ENCODE measurements at places on chromosomes 16 and 17.

- H3K4me3 ChIP-seq: no peak overlapping the region
- no peak for DNase-seq
- H3K27me3 ChIP-seq: peaks cover 3% of the 10 kb centered on the region
- no peaks in the 10 kb centered on the region for H3K4me1 ChIP-seq
- peaks cover 6% of the 10 kb centered on the region for H3K36me3 ChIP-seq
- H3K27ac ChIP-seq: no peak overlapping the region
These were observed 223.1 kb downstream of the ZNF423 start for GRCh38 chr16:49632795-49633184.

DNA sequence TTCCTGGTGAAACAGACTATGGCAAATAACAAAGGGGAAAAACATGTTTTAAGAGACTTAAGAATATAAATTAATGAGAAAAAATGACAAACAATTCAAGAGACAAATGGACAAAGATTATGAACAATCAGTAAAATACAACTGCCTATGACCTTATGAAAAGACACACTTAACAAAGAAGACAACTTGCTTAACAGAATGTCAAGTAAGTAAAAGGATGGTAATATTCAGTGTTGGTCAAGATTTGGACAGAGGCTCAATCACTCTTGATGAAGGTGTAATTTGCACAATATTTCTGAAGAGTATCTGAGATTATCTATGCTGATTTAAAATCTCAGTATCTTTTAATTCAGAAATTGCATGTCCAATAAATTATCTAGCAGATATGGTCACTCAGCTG is 34.4 kb downstream of the CREBBP start:
- H3K36me3 ChIP-seq: peaks cover 13% of the 10 kb centered on the region
- H3K4me1 ChIP-seq: peaks cover 58% of the 10 kb centered on the region
- H3K27ac ChIP-seq: no peak overlapping the region
- no peak for DNase-seq

DNA sequence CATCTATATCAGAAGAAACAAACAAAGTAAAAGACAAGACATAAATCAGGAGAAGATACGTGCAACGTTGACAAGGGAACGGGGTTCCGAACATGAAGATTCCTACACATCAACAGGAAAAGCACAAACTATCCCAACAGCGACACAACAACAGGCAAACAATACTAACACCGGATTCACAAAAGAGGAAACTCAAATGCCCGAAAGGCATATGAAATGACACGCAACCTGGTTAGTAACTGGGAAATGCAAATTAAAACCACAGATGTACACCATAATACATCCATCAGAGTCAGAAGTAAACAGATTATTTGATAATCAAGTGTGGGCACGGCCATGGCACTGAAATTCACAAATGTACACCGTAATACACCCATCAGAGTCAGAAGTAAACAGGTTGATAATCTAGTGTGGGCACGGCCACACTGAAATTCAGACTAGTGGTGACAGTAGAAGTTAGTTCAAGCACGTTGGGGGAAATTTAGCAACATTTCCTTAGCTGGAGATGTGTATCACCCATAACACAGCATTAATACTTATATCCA is 171.9 kb upstream of the RPH3AL start:
- DNase-seq: no peak
- H3K27me3 ChIP-seq: no peaks in the 10 kb centered on the region
- peaks cover 29% of the 10 kb centered on the region for H3K36me3 ChIP-seq
- peaks cover 4% of the 10 kb centered on the region for H3K4me1 ChIP-seq

- no peak overlapping the region for H3K27ac ChIP-seq
- peaks cover 42% of the 10 kb centered on the region for H3K27me3 ChIP-seq
- H3K4me1 ChIP-seq: peaks cover 6% of the 10 kb centered on the region
- no peaks in the 10 kb centered on the region for H3K36me3 ChIP-seq
- no peak overlapping the region for H3K4me3 ChIP-seq
These were observed 6.9 kb downstream of the PHOSPHO1 start for GRCh38 chr17:49223517-49224197.

GRCh38 chr17:43418441-43419374 is 19.9 kb downstream of the ARL4D start:
- no peaks in the 10 kb centered on the region for H3K27me3 ChIP-seq
- H3K36me3 ChIP-seq: no peaks in the 10 kb centered on the region
- H3K27ac ChIP-seq: peak overlapping the region; percentile 94
- peaks cover 34% of the 10 kb centered on the region for H3K4me1 ChIP-seq
- peak overlapping the region; percentile 78 for H3K4me3 ChIP-seq
- DNase-seq: peak; percentile 93

- peak overlapping the region; percentile 96 for H3K27ac ChIP-seq
- H3K36me3 ChIP-seq: peaks cover 44% of the 10 kb centered on the region
- peaks cover 5% of the 10 kb centered on the region for H3K27me3 ChIP-seq
- peak overlapping the region; percentile 66 for H3K4me3 ChIP-seq
- peak; percentile 97 for DNase-seq
These were observed 5.4 kb downstream of the PGS1 start for GRCh38 chr17:78383725-78384471.

DNA sequence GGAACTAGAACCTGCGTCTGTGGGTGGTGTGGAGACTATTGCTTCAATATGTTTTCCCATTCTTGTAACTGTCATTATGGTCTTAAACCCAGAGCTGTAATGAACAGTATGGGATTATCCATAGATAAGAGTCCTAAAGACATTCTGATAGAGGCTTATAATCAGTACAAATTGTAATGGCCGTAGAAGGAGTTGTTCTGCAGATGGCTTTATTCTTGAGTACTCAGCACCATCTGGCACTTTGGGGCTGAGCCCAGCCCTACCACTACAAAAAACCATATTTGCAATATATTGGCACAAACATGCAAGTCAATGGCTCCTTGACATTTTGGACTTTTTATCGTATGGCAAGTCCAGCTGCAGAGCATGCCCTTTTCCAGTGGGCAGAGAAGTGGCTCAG is 150.0 kb downstream of the HS3ST4 start:
- H3K4me1 ChIP-seq: peaks cover 5% of the 10 kb centered on the region
- peaks cover 3% of the 10 kb centered on the region for H3K27me3 ChIP-seq
- no peaks in the 10 kb centered on the region for H3K36me3 ChIP-seq
- H3K27ac ChIP-seq: no peak overlapping the region
- no peak overlapping the region for H3K4me3 ChIP-seq

DNA sequence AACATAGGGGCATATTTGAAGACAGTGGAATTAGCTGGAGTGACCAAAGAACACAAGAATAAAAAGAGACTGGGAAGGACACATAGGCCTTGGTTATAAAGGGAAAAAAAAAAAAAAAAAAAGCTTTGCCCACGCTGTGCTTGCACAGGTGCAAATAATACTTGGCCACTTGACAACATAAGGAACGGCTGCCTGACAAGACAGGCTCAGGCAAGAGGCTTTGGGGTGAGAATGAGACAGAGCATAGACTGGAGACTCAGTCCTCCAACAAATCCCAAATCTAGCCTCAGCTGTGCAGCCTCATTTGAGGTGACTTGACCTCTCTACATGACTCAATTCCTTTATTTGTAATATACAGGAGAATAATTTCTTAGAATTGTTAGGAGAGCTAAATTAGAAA is 332.8 kb upstream of the DYNLRB2 start:
- DNase-seq: no peak
- H3K4me3 ChIP-seq: no peak overlapping the region
- H3K27ac ChIP-seq: no peak overlapping the region

DNA sequence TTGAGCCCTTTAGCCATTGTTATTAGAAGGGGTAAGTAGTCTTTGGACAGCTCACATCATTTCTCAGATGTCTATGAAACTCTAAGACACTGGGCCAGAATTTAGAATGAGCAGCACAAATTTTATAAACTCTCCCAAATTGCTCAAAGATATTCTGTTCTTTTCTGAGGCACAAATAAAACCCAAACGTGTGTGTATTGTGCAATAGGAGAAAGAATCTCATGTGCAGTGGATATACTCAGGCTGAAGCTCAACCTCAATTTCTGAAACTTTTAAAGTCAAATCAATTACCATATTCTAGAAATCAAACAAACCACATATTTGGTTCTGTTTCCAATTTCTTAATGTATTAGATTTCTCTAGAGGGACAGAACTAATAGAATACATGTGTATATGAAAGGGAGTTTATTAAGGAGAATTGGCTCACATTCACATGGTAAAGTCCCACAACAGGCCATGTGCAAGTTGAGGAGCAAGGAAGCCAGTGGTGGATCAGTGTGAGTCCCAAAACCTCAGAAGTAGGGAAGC is 403.6 kb downstream of the RBFOX1 start:
- no peak overlapping the region for H3K4me3 ChIP-seq
- no peaks in the 10 kb centered on the region for H3K27me3 ChIP-seq
- no peaks in the 10 kb centered on the region for H3K4me1 ChIP-seq
- H3K27ac ChIP-seq: no peak overlapping the region

DNA sequence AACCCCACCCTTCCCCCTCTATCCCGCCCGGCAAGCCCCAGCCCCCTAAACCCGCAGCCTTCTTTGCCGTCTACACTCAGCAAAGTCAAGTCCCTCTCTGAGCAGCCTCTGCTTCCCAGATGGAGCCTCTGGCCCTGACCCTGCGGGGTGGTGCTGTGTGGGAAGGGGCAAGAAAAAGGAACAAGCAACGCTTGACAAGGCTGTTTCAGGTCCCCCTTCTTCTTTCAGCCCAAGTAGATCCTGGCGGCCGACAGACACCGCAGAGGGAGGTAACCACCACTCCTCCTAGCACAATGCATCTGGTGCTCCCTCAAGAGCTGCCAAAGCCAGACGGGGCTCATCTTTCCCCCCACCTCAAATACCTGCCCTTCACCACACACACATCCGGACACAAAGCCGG is 178.3 kb downstream of the ENGASE start:
- H3K27me3 ChIP-seq: peaks cover 47% of the 10 kb centered on the region
- no peaks in the 10 kb centered on the region for H3K4me1 ChIP-seq
- DNase-seq: no peak
- H3K4me3 ChIP-seq: no peak overlapping the region
- H3K36me3 ChIP-seq: no peaks in the 10 kb centered on the region
- H3K27ac ChIP-seq: no peak overlapping the region

DNA sequence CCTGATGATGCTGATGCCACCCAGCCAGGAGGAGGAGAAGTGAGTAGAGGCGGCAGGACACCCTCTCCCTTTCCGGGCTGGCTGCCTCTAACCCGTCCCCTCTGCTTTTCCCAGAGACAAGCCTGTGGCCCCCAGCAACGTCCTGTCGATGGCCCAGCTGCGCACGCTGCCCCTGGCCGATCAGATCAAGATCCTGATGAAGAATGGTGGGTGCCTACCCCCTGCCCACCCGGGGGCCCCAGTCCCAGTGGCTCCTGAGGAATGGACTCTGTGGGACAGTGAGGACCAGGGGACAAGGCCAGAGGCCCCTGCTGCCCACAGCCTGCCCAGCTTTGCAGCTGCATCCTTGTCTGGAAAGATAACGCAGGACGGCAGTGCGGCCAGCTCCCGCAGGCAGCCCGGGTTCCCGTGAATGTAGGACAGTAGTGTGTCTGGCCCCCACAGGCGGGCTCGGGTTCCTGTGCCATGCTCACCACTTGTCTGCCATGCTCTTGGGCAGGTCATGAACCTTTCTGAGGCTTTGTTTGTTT is 19.9 kb downstream of the POLR3E start:
- H3K4me3 ChIP-seq: no peak overlapping the region
- peaks cover 9% of the 10 kb centered on the region for H3K36me3 ChIP-seq
- H3K27ac ChIP-seq: no peak overlapping the region
- no peaks in the 10 kb centered on the region for H3K27me3 ChIP-seq
- no peaks in the 10 kb centered on the region for H3K4me1 ChIP-seq
- DNase-seq: no peak

- H3K27me3 ChIP-seq: peaks cover 19% of the 10 kb centered on the region
- no peak overlapping the region for H3K4me3 ChIP-seq
- H3K36me3 ChIP-seq: no peaks in the 10 kb centered on the region
- H3K27ac ChIP-seq: no peak overlapping the region
- DNase-seq: no peak
These were observed 155.1 kb downstream of the C16orf95 start for GRCh38 chr16:87161822-87162676.

DNA sequence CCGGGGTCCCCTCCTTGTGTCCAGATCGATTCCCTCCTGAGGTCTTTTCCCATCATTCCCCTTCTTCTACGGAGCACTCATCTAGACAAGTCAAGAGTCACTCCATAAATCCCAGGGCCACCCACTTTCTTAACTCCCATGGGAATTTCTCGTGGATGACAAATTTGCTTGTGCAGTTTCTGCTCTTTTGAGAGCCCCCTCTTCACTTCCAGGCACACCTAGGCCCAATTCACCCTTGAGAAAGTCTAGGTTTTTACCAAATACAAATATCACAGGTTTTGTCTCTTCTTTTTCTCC is 522 bp upstream of the POLDIP2 start:
- peak overlapping the region; percentile 99 for H3K4me3 ChIP-seq
- H3K27ac ChIP-seq: peak overlapping the region; percentile 92
- H3K36me3 ChIP-seq: peaks cover 31% of the 10 kb centered on the region
- H3K4me1 ChIP-seq: peaks cover 23% of the 10 kb centered on the region
- DNase-seq: no peak
- H3K27me3 ChIP-seq: no peaks in the 10 kb centered on the region

DNA sequence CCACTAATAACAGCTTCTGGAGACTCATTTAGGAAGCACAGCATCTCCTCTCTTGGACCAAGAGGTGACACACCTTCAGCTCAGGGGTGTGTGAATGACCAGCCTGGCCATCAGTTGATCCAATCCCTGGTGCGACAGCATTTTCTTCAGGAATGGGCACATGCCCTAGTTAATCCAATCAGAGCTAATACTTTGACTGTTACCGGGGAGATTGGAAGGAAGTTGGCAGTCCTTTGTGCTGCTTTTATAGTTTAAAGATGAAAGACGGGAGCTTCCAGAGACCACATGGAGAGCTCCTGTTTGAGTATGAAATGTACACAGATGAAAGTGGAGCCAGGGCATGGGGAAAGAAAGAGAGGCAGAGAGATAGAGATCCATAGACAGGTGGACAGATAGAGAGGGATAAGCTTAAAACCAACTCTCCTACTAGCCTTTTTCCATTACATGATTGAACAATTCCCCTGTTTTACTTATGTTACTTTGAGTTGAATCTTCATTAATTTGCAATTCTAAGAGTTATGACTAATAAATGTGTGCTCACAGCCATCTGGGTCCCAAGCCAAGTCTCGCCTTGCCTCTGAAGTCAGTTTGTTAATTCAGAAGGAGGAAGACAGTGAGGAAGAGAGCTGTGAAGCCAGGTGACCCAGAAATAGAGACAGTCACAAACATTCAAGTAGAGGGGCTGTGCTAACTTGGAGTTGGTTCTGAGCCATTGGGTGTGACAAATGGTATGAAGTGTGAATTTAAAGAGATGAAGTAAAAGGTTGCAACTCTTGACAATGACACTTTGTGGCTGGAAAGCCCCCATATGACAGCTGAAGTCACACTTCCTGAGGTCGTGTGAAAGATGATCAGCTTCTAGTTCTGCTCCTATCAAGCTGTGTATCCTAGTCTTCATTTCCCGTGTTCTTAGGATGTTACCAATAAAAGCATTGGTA is 120.0 kb upstream of the GOT2 start:
- H3K4me1 ChIP-seq: no peaks in the 10 kb centered on the region
- DNase-seq: no peak
- H3K27me3 ChIP-seq: peaks cover 2% of the 10 kb centered on the region
- no peak overlapping the region for H3K27ac ChIP-seq

- no peak for DNase-seq
- peaks cover 5% of the 10 kb centered on the region for H3K27me3 ChIP-seq
- H3K4me3 ChIP-seq: no peak overlapping the region
- no peaks in the 10 kb centered on the region for H3K36me3 ChIP-seq
- no peak overlapping the region for H3K27ac ChIP-seq
These were observed 18.1 kb upstream of the CNEP1R1 start for GRCh38 chr16:50006964-50007363.
